ENCODE measurements at places on chromosomes 3 and 15.

GRCh38 chr15:68897016-68897415, 33.3 kb upstream of the SPESP1 start:
- no peak for DNase-seq

GRCh38 chr3:143998266-143998665, 26.6 kb downstream of the DIPK2A start:
- no peak for DNase-seq

DNA sequence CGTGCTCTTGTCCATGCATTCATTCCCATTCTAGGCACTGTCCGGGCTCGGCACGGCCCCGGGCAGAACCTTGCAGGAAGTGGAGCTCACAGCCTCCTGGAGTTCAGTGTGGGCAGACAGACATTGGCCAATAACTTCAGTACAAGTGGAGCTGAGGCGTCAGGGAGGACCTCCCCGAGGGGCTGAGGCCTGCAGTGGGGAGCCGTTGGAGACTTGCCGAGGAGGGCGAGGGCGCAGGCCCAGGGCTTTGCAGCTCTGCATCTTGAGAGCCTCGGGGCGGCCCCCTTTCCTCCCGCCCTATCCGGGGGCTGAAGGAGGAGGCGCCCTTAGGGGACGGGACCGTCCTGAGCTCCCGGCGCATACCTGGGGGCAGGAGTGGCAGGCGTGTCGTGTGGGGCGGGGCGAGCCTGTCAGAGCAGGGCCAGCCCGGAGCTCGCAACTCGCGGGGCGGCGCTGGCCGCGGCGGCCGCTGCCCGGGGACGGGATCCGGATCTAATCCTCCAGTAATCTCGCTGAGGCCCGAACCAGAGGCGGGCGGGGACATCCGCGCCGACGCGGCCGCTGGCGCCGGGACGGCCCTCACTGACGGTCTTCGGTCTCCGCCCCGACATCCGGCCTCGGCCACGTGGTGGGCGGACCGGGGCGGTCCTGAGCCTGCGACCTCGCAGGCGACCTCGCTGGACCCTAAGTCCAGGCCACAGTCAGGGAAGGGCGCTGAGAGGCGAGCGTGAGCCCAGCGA, at the start of gene ACY1:
Gene ACY1 (plus strand): TSS at position 698 of the 740 bp plus-strand sequence. CDS start 530 bp downstream, outside the sequence.
- peak; percentile 93 for DNase-seq

DNA sequence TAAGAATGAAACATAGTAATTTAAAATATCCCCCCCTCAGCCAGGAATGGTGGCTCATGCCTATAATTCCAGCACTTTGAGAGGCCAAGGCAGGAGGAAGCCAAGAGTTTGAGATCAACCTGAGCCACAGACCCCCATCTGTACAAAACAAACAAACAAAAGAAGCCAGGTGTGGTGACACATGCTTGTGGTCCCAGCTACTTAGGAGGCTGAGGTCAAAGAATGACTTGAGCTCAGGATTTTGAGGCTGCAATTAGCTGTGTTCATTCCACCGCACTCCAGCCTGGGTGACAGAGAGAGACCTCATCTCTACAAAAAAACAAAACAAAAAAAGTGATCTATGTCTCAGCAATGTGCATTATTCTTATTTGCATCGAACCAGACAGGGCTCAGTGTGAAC, 800.8 kb downstream of the MCTP2 start:
- DNase-seq = no peak

GRCh38 chr3:160822936-160823335, 66.9 kb downstream of the PPM1L start:
- no peak for DNase-seq

DNA sequence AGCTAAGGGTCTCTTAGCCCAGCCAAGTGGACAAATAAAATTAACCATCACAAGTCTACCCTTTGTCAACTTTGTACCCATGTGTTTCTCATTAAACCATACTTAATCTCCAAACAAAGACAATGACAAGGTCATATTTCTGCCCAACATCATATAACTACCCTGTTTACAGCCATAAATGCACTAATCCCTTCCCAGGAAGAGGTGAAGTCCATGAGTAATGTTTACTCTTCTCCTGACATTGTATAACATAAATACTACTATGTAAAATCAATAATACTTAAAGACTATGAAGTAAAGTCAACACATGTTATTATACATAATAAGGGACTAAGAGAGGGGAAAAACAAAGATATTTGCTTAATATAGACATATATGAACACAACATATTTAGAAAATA, 38.5 kb upstream of the FAN1 start:
- no peak for DNase-seq

DNA sequence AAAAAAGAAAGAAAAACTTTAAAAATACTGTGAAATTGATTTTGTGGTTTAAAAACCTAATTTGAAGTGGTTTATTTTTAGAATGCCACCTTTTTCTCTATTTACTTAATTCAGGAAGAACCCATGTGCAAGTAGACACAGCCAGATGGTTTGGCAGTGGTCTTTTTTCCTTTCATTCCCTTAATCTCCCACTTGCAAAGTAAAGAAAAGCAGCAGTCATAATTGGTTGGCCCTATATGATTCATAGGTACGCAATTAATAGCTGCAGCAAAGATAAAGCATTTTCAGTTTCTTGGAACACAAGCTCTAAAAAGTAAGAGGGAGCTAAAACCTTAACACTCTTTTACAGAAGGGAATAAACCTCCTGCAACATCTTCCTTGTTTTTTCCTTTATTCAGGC, 115.3 kb downstream of the MECOM start:
- DNase-seq = no peak

DNA sequence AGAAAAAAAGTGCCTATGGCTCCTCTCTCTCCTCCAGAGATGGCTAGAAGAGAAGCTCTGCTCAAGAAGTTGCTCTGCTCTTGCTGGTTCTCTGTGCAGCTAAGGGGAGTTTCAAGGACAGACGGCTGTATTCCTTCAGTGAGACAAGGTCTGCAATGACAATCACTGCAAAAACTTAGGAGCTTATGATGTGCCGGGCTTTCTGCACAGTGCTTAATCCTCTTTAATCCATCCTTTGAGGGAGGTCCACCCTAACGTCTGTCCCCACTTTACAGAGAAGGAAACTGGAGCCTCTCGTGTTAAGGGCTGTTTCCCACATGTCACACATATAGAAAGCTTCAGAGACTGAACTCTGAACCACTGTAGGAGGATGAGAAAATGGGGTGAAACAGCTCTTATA, 260.6 kb downstream of the MEX3B start:
- no peak for DNase-seq

GRCh38 chr15:35281515-35281914, 196.4 kb upstream of the NANOGP8 start:
- no peak for DNase-seq

DNA sequence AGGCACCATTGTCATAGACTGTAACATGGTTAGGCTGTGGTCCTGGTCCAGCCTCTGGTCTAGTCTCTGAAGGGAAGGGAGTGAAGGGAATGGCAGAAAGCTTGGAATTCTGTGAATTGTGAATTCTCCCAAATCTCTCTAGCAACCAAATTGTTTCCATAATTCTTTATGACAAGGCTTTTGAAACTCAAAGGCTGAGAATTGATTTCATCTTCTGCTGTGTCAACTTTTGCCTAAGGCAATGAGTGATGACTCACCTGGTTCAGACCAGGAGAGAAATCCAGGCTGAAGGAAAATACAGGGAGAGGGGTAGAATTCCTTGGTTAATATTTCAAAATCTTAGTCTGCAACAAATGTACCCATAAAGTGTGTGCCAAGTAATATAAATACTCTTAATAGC, 82.6 kb upstream of the ADPGK start:
- no peak for DNase-seq

GRCh38 chr3:178558637-178559036, 22.4 kb downstream of the KCNMB2 start:
- DNase-seq = peak; percentile 43

DNA sequence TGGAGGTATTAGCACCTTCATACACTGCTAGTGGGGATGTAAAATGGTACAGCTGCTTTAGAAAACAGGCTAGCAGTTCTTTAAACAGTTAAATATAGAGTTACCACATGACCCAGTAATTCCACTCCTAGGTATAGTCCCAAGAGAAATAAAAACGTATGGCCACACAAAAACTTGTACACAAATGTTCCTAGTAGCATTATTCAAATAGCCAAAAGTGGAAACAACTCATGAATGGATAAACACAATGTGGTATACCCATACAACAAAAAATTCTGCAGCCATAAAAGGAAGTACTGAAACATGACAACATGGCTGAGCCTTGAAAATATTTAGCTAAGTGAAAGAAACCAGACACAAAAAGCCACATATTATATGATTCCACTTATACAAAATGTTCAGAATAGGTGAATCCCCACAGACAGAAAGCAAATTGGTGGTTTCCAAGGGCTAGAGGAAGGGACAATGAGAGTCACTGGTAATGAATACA, 40.8 kb upstream of the KLF13 start:
- no peak for DNase-seq

DNA sequence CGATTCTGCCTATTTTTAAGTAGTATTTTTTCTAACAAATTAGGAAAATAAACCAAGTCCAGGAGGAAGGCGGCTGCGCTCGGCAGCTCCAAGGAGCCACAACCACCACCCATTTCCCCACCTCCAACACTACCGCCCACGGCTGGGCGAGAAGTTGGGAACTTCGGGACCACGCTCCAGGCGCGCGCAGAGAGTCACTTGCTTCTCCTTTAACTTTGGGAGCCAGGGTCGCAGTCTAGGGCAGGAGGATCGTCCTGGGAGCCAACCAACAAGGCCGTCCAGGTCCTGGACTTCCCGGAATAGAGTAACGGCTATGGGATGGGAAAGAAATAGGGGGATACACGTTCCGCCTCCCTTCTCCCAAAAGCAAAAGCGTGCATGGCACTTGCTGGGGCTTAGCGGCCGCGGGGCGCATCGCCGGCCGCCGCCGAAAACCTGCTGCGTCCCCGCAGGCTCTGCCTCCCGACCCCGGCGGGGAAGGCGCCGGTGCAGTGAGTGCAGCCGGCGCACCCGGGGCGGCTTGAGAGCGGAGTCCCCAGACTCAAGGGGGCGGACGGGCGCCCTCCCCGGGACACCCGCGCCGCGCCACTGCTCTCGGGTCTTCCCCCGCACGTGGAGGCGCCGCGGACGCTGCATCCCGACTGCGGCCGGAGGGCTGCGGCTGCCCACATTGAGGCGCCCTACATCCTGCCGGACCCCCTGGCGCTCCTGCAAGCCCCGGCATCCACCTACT, 699 bp downstream of the MEGF11 start:
- peak; percentile 82 for DNase-seq

- no peak for DNase-seq
These were observed 60.8 kb downstream of the TFDP2 start for GRCh38 chr3:142088522-142088921.

DNA sequence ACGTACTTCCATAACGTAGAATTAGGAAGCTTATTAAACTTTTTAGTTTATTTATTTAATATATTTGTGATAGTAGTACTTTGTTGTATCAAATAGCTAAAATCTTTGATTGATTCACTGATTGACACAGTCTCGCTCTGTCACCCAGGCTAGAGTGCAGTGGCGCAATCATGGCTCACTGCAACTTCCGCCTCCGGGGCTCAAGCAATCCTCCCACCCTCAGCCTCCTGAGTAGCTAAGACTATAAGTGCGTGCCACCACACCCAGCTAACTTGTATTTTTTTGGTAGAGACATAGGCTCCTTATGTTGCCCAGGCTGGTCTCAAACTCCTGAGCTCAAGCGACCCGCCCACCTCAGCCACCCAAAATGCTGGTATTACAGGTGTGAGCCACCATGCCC, 5.7 kb downstream of the APH1B start:
- no peak for DNase-seq

- DNase-seq = no peak
These were observed 72.7 kb upstream of the TPRG1 start for GRCh38 chr3:189099031-189099471.

- no peak for DNase-seq
These were observed 64.9 kb upstream of the DCBLD2 start for GRCh38 chr3:98966434-98966833.

GRCh38 chr3:105503191-105503593, 136.5 kb downstream of the ALCAM start:
- no peak for DNase-seq

- peak; percentile 44 for DNase-seq
These were observed 41.6 kb upstream of the DLG1 start for GRCh38 chr3:197339841-197340520.

- DNase-seq = no peak
These were observed 300.6 kb downstream of the VPS13C start for GRCh38 chr15:61759639-61760038.

DNA sequence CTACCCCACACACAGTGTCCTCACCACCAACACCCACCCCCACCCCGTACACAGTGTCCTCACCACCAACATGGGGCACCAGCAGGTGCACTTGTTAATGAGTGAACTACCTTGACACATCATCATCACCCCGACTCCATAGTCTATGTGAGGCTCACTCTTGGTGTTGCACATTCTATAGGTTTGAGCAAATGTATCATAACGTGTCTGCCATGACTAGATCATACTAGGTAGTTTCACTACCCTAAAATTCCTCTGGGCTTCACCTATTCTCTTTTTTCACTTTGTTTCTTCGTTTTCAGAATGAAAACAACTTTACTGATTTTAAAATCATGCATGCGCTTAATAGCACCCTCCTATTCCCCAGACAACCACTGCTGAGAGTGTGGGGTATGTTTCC, 102.6 kb upstream of the SLC6A6 start:
- no peak for DNase-seq

- no peak for DNase-seq
These were observed 96.0 kb downstream of the RPLP1 start for GRCh38 chr15:69548395-69549180.

- no peak for DNase-seq
These were observed 660.7 kb upstream of the ADAMTS9 start for GRCh38 chr3:65348398-65348995.

DNA sequence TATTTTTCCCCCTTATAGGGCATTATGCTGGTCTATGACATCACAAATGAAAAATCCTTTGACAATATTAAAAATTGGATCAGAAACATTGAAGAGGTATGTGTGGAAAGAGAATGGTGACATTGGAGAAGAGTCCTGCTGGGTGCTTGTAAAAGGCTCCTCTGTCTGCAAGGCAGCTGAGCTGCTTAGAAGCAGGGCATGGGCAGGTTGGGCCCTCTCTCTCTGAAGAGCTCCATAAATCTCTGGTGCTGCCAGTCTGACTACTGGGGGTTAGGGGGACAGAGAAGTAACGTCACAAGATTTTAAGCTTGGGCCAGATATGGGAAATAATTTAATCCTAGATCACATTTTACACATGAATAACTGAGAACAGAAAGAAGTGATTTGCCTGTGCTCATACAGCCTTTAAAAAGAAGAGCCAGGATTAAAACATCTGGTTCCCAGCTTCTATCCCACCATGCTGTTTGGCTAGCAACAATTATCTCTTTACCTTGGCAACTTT, 21.9 kb upstream of the APH1B start:
- no peak for DNase-seq

DNA sequence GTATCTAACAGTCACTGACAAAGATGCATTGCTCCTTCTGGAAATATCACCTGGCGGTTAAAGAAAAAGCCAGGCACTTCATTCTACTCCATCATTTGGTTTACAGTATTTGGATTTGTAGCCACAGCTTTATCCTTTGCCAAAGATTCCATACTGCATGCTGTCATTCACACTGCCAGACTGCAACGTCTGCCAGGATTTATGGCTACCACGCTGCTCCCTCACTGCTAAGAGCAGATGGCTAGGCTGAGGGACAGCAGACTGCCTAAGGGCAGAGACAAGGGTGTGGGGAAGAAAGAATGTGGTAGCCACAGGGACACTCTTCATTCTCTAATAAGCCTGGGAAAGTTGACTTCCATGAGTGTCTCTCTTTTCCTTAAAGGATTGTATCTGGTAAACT, 1047.0 kb downstream of the TUSC7 start:
- no peak for DNase-seq

Measured in right kidney (tissue), 9 donors.